Heart right ventricle (tissue), 16 donors: ENCODE measurements at places on chromosomes 2 and 18. TPM values are rescaled to one million over a fixed set of nuclear protein-coding genes. Genes with fewer than 3 reads are reported as not detected.

PPP3R1 gene
- polyA plus RNA-seq = 13.3 TPM

TRABD2A gene
- polyA plus RNA-seq = 0.97 TPM

HOXD11 gene
- not detected for polyA plus RNA-seq

DYNAP gene
- polyA plus RNA-seq = not detected

MEMO1 gene
- polyA plus RNA-seq = 47.7 TPM

CCDC85A gene
- polyA plus RNA-seq = 2.8 TPM

TGFBRAP1 gene
- 2.1 TPM for polyA plus RNA-seq

ELOA2 gene
- polyA plus RNA-seq = not detected

SIGLEC15 gene
- polyA plus RNA-seq = 0.03 TPM

GYPC gene
- 408 TPM for polyA plus RNA-seq

SAG gene
- polyA plus RNA-seq = not detected

MYO7B gene
- polyA plus RNA-seq = 2.3 TPM

ERBB4 gene
- 1.4 TPM for polyA plus RNA-seq

NEU4 gene
- polyA plus RNA-seq = 0.22 TPM

OSBPL6 gene
- polyA plus RNA-seq = 1.1 TPM

PDE1A gene
- 3.6 TPM for polyA plus RNA-seq

FTCDNL1 gene
- polyA plus RNA-seq = 0.59 TPM

NAT8 gene
- not detected for polyA plus RNA-seq

CUL3 gene
- polyA plus RNA-seq = 70.1 TPM

ANKRD62 gene
- not detected for polyA plus RNA-seq

NGEF gene
- 0.42 TPM for polyA plus RNA-seq

PECR gene
- 2.0 TPM for polyA plus RNA-seq

C1GALT1C1L gene
- polyA plus RNA-seq = 1.8 TPM

COLEC11 gene
- polyA plus RNA-seq = 26.7 TPM

RNF138 gene
- 6.6 TPM for polyA plus RNA-seq

NXPH2 gene
- polyA plus RNA-seq = not detected

RGPD4 gene
- not detected for polyA plus RNA-seq

CD8B2 gene
- polyA plus RNA-seq = not detected

TRAPPC8 gene
- 14.6 TPM for polyA plus RNA-seq

ALPI gene
- polyA plus RNA-seq = not detected

KLF7 gene
- polyA plus RNA-seq = 5.0 TPM

POTEC gene
- not detected for polyA plus RNA-seq

RBM45 gene
- polyA plus RNA-seq = 5.1 TPM

RDH14 gene
- 35.0 TPM for polyA plus RNA-seq

POU3F3 gene
- polyA plus RNA-seq = 0.59 TPM

ZNF396 gene
- polyA plus RNA-seq = 0.52 TPM

IRS1 gene
- polyA plus RNA-seq = 5.6 TPM

RGPD3 gene
- polyA plus RNA-seq = 0.06 TPM

CLASP1 gene
- 10.1 TPM for polyA plus RNA-seq

SCN2A gene
- polyA plus RNA-seq = 0.07 TPM

IL1R2 gene
- 9.4 TPM for polyA plus RNA-seq

SPEG gene
- 62.9 TPM for polyA plus RNA-seq

TUBA4B gene
- not detected for polyA plus RNA-seq

RAPGEF4 gene
- polyA plus RNA-seq = 5.2 TPM

AKAIN1 gene
- polyA plus RNA-seq = not detected

TUBA3E gene
- 48.3 TPM for polyA plus RNA-seq

TUBA3D gene
- 92.5 TPM for polyA plus RNA-seq

MYO5B gene
- 0.44 TPM for polyA plus RNA-seq

EPHA4 gene
- polyA plus RNA-seq = 12.3 TPM

MRPL19 gene
- 21.9 TPM for polyA plus RNA-seq

GCG gene
- polyA plus RNA-seq = 0.32 TPM

FBXO41 gene
- 0.51 TPM for polyA plus RNA-seq

MC5R gene
- polyA plus RNA-seq = not detected

ADCY3 gene
- polyA plus RNA-seq = 16.4 TPM

CHN1 gene
- polyA plus RNA-seq = 7.1 TPM
